ENCODE measurements at places on chromosomes 1 and 21.

- no peak for DNase-seq
These were observed 166.3 kb downstream of the DUSP10 start for GRCh38 chr1:221575605-221576004.

GRCh38 chr1:227155004-227155403, 163.3 kb downstream of the CDC42BPA start:
- no peak for DNase-seq

DNA sequence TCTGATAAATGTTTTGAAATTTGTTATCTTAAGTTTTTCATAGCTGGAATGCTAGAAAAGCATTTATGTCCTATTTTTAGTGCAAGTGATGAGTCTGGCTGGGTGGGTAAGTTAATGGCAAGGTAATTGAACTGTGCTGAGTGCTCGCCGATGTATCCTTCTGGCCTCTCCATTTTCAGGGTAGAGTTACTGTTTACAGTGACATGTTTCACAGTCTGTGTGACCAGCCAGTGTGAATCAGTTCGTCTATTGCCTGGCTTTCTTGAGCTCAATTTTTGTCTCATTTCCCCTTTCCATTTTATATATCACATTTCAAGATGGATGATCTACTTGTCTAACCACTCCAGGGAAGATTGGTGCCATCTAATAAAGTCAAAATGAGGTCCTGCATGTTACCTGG, 44.1 kb downstream of the ITSN1 start:
- DNase-seq: no peak

DNA sequence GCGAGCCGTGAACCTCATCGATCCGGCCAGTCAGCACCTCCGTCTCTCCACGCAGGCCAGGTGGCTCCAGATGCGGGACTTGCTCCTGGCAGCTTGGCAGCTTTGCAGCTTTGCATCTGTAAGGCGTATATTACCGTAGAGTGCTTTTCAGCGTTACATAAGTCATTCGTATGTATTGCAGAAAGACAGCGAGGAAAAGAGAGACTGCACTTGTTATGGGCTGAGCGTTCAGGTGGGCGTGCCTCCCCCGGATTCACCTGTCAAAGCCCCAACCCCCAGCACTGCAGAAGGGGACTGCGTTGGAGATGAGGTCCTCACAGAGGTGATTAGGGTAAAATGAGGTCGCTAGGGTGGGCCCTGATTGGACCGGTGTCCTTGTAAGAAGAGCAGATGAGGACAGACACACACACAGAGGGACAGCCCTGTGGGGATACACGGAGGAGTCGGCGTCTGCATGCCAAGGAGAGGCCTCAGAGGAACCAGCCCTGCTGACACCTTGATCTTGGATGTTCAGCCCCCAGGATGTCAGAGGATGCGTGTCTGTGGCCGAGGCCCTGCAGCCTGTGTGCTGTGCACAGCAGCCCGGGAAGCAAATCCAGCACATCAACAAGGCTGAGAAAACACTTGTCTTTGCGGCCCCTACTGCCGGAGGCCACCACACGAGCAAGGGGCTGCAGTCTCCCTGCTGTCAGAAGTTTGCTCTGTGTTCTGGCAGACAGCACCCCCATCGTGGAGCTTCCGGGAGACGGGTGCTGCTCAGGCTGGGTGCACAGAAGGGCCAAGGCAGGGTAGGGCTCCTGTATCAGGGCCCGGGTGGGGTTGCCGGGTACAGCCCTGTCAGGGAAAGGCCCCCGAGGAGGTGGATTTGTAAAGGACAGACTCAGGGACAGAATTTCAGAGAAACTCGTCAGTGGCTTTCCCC, 10.9 kb upstream of the AGPAT3 start:
- DNase-seq: no peak

DNA sequence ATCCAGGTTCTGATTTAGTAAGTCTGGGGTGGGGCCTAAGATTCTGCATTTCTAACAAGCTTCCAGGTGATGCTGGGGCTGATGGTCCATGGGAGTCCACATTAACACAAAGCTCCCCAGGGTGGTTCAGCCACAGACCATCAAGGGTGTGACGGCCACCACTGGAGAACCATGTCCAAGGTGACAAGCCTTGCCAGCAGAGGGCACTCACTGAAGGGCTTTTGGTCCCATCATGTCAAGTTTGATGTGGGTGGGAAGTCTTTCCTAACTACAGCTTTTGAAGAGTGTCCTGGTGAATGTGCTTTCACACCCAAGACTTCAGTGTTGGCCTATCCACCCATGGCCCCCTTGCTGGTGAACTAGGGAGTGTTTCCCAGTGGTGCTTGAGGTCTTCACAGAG, 67.1 kb downstream of the UBE2T start:
- peak; percentile 35 for DNase-seq

GRCh38 chr1:40155135-40155534, 6.1 kb upstream of the RLF start:
- DNase-seq: no peak

GRCh38 chr1:37556712-37557196, at the start of gene DNALI1:
TSS of gene DNALI1 (plus strand) at chr1:37556940. CDS start at chr1:37556995, 55 bp downstream.
- no peak for DNase-seq

DNA sequence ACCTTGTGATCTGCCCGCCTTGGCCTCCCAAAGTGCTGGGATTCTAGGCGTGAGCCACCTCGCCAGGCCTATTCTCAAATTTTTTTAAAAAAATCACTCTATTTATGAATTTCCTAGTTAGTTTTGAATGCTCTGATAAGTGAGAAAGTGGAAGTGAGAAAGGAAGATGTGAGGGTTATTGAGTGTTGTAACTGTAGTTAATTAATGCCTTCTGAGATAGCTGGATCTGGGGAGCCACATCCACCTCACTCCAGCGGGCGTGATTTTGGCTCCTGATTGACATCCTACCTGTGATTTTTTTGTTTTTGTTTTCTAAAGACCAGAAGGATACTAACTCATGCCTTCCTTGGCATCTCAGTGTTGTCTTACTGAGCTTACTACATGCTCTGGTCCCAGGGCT, 65.6 kb downstream of the ST3GAL3 start:
- no peak for DNase-seq

- DNase-seq: no peak
These were observed 73.5 kb downstream of the ZNF644 start for GRCh38 chr1:90948301-90948700.

GRCh38 chr21:32015461-32016139, 142.8 kb downstream of the HUNK start:
- DNase-seq: no peak

DNA sequence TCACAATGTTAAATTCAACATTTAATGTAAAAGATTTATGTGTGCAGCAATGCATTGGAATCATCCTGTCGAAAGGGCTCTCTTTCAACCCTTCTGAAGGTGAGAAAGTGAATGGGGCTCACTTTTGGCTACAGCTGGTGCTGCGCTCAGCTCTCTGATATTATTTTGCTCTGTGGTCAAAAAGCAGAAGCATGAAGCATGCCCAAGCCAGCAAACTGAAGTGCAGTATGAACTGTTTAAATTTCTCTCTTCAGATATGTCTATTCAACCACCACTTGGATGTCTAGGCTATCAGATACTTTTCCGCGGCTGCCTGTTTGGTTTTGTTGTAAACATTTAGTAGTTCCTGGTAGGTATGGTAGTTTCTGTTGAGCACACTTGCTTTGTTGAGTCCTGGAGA, 216.9 kb upstream of the TMPRSS15 start:
- DNase-seq: no peak

- DNase-seq: no peak
These were observed 34.9 kb downstream of the SSBP3 start for GRCh38 chr1:54371038-54371941.

- no peak for DNase-seq
These were observed 39.4 kb downstream of the SLC5A9 start for GRCh38 chr1:48261881-48262400.

DNA sequence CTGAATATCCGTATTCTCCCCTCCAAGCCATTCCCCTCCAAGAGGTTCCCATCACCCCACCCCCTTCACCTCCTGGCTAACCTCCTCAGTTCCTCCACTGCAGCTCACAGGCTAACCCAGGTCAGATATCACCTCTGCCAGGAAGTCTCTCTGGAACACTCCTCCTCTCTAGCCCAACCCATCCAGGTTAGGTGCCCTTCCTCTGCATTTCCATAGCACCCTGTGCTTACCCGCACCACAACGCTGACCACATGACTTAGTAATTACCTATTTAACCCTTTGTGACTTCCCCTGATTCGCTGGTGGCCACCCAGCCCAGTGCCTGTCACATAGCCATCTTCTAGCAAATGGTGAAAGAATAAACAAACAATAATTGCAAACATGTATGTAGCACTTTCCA, 49.5 kb upstream of the IFFO2 start:
- DNase-seq: no peak

GRCh38 chr1:178019622-178020021, 49.8 kb upstream of the SEC16B start:
- DNase-seq: no peak

DNA sequence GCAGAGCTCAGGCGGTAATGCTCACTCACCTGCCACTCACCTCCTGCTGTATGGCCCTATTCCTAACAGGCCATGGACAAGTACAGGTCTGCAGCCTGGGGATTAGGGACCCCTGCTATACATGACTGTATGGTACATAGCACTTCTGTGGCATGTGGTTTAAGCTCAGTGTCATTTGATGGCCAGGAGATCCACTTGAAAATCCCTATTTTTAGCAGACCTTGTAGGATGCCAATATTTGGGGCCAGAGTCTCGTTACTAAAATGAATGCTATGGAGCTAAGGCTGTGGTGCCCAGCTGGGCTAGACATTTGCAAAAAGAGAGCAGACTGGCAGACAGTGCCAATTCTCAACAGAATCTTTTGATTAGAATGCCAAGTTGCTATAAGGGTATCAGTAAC, 1.7 kb upstream of the ANGPTL7 start:
- no peak for DNase-seq

GRCh38 chr1:73899311-73899710, 298.7 kb downstream of the LRRIQ3 start:
- no peak for DNase-seq

DNA sequence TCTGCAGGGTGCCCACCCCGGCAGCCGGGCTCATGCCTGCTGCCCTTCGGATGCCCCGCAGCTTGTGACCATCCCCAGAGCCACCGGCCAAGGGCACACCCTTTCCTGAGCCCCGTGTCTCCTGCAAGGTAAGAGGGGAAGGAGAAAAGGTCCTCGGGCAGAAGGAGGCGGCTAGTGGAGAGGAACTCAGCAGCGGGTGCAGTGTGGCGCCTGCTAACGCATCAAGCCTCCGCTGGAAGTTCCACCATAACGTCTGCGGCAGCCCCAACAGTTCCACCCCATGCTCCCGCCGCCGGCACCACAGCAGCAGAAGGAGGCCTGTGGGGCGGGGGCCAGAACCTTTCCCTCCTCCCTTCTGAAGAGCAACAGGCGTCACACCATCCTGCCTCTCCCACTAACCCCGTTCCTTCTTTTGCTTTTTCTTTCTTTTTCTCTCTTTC, 990 bp downstream of the VWA5B1 start:
- DNase-seq: no peak

- DNase-seq: no peak
These were observed 4.7 kb downstream of the ITLN2 start for GRCh38 chr1:160949881-160950280.

GRCh38 chr1:244066954-244067716, 16.1 kb downstream of the ZBTB18 start:
- no peak for DNase-seq

DNA sequence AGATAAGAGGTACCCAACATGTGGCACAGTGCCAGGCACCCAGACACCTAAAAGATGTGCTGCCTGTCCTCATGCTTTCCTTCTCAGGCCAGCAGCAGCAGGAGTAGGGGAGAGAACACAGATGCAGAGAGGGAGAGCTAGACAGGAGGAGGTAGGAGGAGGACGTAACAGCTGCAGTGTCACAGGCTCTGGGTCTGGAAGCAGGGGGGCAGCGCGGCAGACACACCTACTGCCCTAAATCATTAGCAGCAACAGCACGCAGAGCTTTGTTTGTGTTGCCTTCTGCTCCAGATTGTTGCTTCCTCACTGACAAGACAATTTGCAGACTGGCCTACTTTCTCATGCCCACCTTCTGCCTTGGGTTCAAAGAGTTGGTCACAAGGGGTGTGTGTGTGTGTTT, 196.7 kb upstream of the DAB1 start:
- no peak for DNase-seq

- no peak for DNase-seq
These were observed 74.3 kb upstream of the SIPA1L2 start for GRCh38 chr1:232704256-232704655.

DNA sequence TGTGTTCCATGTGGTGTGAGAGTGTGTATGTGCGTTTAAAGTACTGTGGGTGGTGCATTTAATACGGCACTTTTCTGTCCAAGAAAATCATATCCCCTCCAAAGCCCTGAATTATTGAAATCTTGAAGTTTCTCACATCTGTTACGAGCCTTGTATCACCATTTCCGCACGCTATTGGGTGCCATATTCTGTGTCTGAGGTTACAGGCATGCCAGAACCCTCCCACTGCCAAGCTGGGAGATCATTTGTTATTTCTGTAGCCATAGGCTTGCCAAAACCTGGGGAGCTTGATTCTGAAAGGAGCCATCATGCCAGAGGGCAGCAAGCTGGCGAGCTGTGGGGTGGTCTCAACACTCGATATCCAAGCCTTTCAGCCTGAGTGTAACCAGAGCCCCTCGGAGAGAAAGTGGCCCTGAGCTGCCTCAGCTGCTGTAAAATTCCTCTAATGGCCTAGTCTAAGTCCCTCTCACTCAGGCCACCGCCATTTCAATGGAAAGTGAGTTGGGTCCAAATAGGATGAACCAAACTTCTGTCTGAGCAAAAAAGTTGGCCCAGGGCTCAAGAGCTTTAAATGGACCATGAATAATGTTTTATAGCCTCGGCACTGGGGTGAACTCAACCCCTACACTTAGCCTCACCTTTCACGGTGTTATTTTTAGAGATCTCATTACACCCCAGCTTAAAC, 298.4 kb upstream of the DUSP10 start:
- DNase-seq: no peak

GRCh38 chr1:118979754-118980575, 8.2 kb downstream of the TBX15 start:
- no peak for DNase-seq

DNA sequence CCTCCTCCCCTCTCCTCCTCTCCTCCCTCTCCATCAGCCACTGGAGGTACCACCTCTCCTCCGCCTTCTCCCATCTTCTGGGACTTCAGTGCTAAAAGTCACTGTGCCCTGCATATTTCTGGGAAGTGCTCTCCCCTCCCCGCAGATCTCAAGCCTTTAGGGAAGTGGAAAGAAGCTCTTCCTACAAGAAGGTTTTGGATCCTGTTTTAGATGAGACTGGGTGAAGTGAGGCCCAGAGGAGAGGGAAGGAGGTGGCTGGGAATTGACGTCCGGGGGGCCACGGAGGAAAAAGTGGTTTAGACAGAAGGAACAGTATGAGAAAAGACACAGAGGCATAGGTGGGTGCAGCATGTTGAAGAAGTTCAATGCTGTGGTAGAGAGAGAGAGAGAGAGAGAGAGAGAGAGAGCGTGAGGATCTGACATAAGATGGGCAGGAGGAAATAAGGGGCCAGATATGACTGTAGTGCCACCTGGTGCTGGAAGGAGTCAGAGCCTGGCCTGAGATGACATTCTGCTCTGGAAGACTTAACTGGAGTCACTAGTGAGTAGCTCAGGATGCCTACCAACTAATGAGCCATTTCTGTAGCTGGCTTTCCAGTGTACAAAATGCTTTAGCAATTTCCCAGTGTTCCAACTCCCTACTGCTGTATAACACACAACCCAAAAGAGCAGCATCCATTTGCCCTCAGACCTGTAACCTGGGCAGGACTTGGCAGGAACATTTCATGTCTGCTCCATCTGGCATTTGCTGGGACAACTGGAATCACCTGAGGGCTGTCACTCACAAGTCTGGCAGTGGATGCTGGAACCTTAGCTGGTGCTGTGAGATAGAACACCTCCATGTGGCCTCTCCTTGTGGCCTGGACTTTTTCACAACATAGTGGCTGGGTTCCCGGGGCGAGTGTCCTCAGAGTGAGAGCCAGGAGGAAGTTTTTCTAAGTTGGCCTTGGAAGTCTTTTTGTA, 16.6 kb upstream of the ZSCAN20 start:
- no peak for DNase-seq

Measured in activated naive CD4-positive, alpha-beta T cell (primary cell).